ENCODE measurements at places on chromosomes 16 and 17.

- no peak for DNase-seq
Measured at GRCh38 chr17:82219083-82219482, 6.4 kb upstream of the CCDC57 start.

- no peak for DNase-seq
Measured at GRCh38 chr16:17312094-17312710, 158.6 kb downstream of the XYLT1 start.

DNA sequence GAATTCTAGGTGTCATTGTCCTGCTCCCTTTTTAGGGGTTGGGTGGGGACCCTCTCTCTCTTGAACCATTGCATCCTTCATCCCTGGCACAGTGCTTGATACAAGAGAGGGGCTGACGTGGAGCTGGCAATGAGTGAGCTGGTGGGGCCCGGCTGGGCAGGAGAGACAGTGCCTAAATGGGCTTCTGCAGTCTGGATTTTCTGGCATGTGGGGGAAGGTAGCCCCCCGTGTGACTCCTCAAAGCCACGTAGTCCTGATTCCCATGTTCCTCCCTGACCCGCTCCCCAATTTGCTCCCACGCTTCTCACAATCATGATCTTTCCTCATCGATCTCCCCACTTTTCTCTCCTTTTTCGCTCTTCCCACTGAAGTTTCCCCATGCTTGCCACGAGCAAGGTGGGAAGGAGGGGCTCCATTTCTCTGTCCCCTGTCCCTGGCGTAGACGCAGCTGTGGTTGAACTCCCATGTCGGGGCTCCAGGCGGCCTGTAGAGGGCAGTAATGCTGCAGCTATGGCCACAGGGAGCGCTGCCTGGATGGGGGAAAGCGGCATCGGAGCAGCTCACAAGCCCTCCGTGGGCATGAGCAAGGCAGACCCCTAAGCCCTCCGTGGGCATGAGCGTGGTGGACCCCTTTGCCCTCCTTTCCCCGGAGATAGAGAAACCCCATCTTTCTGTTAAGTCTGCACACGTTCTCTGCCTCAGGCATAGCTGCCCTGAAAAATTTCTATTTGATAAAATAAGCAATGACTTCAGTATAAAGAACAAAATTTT lies 47.5 kb downstream of the HAPSTR1 start:
- DNase-seq: peak; percentile 58

GRCh38 chr16:81076566-81077075 lies 417 bp downstream of the C16orf46 start:
- DNase-seq: peak; percentile 90

GRCh38 chr17:76696763-76697701 lies 13.7 kb downstream of the MXRA7 start:
- no peak for DNase-seq

DNA sequence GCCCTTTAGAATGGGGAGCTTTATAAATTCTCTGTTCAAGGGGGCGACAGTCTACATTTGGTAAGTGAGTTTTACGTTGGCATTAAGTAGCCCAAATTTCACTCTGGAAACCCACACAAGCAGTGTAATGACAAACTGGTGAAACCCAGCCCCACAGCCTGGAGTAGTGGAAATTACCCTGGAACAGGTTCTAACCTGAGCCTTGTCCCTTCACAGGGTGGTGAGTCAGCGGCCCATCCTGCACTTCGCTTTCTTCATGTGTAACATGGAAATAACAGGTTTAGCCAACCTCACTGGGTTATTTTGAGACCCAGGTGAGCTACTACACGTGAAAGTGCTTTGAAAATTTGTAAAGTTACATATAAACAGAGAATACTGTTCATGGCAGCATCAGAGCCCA lies 3.5 kb upstream of the TLCD3A start:
- DNase-seq: no peak

DNA sequence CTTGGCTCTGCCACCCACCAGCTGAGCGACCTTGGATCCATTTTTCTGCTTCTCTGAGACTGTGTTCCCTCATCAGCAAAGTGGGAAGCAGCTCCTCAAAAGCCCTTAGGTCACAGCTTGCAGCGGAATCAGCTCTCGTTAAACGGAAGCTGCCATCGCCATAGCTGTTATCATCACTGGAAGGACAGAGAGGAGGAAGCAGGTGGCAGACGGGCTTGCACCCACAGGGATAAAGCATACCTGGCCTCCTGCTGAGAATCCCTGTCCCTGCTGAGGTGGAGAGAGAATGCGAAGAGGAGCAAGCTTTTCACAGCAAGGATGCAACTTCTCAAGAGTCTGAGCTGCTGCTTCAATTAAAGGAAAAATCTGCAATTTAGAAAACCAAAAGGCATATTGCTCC lies 106.6 kb downstream of the CLEC16A start:
- no peak for DNase-seq

GRCh38 chr16:4606354-4606753 lies 8.3 kb downstream of the UBALD1 start:
- DNase-seq: no peak

DNA sequence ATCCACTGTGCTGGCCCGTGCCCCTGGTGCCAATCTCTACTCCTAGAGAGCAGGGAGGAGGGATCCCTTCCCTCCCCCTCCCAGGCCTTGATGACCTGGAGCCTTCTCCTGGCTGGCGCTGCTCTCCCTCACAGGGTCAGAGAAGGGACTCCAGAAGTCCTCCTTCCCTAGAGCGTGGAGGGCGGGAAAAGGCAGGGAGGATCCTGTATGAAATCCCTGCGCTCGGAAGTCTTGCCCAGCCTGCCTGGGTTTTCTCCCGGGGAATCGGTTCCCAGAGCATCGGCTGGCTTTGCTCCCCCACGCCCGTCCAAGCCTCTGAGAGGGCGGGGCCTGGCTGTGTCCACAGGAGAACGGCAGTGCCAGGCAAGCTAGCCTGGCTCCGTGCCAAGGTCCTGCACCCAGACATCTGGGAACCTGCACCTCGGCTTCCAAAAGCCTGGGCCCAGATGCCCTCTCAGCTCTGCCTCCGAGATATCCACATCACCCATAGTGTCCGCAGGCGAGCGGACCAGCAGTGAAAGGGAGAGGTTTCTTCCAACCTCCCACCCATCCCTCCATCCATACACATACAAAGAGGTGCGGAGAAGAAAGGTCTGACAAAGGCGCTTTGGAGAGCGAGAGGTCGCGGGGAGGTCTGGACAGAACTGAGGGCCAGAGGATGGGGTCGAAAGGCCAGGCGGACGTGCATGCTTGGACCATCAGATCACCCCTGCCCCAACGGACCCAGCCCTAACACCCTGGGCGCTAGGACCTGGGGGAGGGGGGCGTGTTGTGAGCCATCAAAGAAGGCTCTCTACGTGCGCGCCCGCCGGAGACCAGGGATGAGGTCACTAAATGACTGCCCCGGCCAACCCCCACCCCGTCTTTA lies 1.1 kb downstream of the MPP2 start:
- no peak for DNase-seq

DNA sequence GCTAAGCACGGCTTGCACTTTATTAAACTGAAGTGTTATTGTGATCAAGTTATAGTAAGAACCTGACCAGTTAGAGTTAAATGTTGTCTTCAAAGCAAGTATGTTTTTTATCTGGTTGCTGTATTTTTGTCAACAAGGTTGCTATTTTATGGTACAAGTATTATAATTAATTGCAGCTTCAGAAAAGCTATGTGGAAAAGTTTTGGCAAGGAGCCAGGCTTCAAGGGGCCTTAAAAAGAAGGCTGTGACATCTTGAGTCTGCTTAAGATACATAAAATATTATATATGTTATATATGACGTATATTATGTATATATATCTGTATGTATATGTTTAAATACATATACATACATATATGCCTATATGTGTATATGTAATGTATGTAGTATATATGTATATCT lies 1461.2 kb upstream of the CDH8 start:
- no peak for DNase-seq

DNA sequence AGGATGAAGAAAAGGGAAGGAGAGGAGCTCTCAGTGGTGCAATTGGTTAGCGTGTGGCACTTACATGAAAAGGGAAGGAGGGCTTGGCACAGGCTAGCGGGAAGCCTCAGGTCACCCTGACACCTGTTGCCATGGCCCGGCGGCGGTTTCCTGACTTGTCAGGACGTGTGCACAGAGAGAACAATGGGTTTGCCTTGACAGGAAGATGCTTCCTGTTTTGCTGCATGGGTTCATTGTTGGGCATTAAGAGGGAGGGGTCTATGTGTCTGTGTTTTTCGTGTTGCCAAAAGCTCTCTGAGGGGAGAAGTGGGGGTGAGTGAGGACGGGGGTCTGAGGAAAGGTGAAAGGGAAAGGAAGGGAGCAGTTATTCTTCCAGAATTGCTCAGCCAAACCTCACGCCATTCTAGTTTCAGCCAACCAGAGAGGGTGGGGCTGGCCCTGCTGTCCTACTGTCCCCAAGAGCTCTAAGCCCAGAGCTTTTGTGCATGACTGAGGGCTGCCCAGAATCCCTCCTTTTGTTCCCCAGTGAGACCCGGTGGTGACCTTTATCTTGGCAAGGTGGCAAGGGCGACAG lies 17.1 kb upstream of the CCR7 start:
- DNase-seq: no peak

- DNase-seq: no peak
Measured at GRCh38 chr17:32927724-32928585, at the start of gene TMEM98. Gene TMEM98 (plus strand): TSS chr17:32928153. CDS start chr17:32931529, 3,376 bp downstream.

DNA sequence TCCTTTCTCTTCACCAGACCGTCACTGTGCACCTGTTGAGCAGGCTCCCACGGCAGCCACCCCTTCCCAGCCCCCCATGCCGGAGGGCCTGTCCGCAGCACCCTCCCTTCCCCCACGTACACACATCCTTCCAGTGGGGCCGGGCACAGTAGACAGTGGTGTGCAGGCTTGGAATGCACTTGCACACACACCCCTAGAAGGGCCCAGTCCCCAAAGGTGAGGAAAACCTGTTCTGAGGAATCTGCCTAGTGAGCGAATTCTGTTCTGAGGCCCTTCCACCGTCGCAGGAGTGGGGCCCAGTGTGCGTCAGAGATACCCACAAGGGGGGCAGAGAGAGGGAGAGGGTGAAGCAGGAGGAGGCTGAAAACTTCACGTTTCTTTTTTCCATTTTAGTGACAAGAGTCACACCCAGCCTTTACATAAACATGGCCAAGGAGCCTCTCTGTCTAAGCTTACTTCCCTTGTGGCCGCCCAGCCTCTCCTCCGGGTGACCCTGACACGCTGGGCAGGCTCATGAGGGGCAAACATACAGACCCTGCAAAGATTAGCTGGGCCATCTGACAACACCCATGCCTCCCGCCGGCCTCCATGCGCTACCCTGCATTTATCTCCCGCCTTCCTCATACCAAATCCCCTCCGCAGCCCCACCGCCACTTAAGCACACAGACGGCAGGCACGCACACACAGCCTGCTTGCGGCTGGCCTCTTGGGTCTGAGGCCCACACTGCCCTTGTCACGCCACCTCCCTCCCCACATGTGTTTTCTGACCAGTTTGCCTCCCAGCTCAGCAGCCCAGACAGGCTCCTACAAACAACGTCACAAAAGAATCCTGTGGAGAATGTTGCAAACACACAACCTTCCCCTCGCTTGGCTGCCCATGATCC lies 1.8 kb downstream of the ZBTB4 start:
- no peak for DNase-seq

DNA sequence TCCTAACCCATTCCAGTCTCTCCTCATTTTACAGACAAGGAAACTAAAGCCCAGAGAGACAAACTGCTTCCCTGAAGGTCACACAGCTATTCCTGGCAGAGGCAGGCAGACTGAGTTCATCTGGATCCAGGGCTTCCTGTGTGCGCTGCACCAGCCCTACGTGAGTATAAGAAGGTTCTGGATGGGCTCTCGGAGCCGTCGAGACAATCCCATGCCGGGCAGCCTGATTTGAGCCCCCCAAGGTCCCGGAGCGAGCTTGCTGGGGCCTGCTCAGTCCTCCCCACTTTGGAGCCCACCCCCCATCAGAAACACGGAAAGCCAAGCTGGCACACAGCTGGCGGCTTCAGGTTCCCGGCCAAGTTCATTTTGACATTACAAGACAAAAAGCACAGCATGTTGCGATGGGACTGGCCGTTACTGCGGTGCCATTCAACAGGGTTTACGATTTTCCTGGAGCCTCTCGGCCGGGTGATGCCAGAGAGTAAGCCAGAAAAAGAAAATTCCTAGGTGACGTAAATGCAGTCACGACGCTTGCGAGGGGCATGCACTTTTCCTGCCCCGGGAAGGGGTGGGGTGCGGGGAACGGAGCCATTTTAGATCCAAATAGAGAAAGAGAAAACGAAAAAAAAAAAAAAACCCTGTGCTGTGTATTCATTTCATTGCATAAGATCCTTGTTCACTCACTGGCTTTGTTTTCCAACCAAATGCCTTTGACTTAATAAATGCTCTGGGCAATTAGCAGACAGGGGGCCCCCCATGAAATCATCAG lies 167.1 kb upstream of the FOXF1 start:
- DNase-seq: no peak

All from germinal center (tissue), 1 donor.